ENCODE measurements at places on chromosomes 1 and 21.

DNA sequence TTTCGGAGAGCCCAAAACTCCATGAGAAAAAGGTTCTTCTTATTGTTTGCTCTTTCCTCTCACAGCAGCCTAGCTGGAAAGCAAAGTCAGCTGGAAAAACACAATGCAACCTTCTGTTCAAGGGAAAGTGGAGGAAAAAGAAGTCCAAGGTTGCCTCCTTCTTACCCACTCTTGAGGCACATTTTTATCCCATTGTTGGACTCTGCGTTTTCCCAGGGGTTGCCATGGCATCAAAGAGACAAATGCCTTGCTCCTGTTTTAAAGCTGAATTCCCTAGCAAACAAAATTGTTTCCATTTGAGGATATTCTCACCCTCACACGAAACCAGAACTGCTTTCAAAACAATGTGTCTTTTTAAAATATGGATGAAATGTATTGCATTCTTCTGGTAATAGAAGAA lies 45.1 kb upstream of the PALMD start:
- DNase-seq, result no peak

- no peak for DNase-seq
These were observed 1.2 kb downstream of the GPR88 start for GRCh38 chr1:100538913-100539835.

- no peak for DNase-seq
These were observed 11.0 kb upstream of the RIMS3 start for GRCh38 chr1:40676501-40676900.

DNA sequence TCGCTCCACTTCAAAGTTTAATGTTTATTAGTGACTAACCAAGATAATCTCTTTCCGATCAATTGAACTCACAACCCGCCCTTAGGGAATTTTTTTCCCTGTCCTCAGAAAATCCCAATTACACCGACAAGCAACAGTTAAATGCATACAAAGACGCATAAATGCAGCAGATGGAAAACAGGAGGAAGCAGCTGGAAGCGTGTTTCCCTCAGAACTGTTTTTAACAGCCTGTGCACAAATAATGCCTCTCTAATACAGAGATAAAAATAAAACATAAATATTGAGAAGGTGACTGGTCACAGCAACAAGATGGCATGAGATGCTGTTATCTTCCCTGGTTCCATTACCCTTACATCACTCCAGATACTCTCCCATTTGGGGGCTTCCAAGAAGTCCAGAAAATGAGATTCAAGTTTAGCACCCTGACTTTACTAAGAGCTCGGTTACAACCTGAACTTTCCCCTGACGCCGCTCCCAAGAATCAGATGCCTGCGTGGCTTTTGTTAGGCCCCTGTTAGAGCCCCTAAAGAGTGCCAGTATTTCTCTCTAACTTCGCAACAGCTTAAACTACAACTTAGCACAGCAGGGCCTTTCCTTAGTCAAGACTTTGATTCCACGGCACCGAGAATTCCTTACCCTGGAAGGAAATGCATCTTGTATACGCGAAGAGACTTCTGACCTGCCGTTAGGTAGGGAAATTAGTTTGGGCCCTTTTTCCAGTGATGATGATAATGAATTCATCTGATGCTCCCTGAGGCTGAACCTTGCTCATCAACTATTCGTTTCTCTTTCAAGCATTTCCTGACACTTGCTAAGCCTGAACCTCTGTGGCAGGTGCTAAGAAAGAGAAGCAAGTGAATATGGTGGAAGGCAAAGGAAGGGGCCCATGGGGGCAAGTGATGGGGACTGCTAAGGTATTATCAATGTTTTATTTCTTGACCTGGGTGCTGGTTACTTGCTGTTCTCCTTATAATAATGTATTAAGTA lies 137.7 kb upstream of the SMYD2 start:
- no peak for DNase-seq

DNA sequence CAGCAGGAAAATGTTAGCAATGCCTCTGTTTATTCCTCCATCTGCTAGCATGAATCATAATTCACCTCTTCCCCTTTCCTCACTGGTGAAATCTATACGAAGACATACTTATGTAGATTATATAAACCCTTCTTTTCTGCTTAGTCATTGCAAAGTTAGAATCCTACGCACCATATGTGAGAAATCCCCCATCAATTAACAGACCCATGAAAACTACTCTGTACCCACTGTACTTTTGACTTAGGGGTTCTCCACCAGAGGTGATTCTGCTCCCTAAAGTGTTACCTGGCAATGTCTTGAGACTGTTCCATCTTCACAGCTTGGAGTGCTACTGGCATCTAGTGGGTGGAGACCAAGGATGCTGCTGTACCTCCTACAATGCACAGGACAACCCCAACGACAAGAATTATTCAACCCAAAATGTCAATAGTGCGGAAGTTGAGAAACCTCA lies 49.6 kb upstream of the KCTD3 start:
- DNase-seq, result peak; percentile 76

DNA sequence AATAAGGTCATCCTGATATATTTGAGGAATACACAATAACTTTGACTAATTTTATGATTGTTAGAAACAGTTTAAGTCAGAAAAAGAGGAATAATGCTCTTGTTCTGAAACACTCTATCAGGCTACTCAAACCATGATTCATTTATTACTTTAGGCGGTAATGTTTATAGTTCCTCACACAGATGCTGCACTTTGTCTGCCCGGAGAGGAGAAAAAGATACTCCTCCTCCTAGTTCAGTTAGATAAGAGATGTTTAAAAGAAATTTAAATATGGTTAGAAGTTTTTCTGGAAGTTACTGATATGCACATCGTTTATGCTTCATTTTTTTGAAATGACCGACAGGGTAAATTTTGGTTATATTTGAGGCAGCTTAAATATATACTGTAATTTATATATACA lies 103.0 kb downstream of the ZMYM4 start:
- DNase-seq, result peak; percentile 19

DNA sequence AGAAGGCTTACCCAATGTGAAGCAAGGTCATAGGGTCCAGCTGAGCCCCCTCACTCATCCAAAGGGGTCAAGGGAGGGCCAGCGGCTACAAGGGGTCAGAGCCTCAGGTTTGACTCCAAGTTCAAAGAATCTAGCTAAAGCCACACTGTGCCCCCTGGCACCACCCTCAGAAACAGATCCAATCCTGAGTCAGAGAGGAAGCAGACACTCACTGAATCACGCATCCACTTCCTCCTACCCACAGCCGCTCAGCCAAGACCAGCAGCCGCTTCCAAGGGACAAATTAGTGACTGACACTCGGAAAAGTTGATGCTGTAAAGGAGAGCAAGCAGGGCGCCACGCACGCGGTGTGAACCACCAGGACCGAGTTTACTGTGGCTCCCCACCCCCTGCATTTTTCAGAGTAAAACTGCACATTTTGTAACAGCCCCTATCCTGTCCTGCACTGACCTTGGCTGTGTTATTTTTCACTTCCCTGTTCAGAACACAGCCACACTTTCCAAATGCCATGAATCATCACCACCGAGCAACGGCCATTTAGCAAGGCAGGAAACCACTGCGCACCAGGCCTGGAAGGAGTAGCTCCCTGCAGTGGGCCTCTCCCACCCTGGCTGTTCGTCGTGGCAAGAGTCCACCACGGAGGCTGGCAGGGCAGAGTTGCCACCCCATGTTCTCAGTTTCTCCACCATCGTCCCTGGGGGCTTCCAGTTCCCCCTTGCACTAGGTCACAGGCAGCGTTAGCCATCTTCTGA lies 147.8 kb downstream of the TOMM20 start:
- peak; percentile 100 for DNase-seq

DNA sequence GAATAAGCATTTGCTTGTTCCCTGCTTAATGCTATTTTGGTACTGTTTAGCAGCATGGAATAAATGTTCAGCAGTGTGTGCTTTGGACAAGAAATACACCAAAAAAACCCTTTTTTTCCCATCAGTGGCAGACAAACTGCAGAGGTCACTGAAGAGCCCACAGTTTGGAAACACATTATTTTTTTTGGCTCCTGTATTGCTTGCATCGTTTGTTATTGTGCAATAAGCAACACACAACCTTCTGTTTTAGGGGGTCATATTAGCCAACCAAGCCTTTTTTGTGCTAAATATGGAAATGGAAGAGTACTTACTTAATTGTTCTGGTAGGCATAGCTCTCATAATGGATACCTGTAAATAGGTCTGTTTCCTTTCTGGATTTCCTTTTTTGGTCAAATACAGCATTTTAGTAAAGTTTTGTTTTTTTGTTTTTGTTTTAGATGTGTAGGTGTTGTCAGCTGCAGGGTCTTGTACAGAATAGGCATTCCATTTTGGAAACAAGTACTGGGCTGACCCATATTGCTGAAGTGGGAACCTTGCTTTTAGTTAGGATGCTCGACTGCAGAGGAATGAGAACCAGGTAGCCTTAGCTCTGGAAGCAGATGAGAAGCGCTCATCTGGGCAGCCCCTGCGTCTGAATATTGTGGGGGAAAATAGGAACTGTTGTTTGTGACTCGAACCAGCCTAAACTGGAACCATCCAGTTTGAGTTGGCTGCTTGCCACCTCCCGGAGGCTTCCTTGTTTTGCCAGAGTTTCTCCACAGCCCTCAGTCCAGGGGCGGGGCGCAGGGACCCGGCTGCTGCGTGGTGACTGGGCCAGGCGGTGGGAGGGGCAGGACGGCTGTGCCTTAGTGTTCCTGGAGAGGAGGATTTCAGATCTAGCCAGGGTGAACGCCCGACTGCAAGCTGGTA lies 38.4 kb downstream of the SPEN start:
- peak; percentile 94 for DNase-seq

DNA sequence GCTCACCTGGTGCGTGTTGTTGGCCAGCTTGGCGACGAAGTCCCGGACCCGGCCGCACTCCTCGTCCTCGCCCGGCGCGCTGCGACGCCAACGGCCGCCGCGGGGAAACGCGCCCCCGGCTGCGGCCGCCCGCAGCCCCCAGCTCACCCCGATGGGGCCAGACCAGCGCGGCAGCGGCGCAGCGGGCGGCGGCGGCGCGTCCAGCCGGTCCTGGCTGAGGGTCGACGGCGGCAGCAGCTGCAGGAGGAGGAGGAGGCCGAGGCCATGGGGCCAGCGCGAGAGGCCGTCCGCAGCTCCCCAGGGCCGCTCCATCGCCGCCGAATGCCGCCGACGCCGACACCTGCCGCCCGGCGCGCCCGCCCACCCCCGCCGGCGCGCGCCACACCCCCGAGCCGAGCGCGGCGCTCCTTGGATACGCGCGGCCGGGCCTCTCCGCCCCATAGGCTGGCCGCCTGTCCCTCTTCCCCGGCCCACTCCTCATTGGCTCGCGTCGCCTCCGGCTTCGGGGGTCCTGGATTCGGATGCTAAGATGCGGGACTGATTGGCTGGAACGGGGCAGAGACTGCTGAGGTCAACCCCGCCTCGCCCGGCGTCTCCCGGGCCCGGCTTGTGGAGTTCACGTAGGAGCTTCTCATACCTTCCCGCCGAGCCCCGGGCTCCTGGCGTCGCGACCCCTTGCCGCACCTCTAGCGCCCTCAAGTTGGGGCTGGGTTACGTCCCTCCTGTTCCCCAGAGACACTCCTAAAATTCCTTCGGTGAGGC lies at the start of gene SORT1:
Gene SORT1, minus strand, starts transcription at position 338 of the 762 bp plus-strand sequence. Its CDS starts 26 bp downstream, at position 312.
- no peak for DNase-seq

DNA sequence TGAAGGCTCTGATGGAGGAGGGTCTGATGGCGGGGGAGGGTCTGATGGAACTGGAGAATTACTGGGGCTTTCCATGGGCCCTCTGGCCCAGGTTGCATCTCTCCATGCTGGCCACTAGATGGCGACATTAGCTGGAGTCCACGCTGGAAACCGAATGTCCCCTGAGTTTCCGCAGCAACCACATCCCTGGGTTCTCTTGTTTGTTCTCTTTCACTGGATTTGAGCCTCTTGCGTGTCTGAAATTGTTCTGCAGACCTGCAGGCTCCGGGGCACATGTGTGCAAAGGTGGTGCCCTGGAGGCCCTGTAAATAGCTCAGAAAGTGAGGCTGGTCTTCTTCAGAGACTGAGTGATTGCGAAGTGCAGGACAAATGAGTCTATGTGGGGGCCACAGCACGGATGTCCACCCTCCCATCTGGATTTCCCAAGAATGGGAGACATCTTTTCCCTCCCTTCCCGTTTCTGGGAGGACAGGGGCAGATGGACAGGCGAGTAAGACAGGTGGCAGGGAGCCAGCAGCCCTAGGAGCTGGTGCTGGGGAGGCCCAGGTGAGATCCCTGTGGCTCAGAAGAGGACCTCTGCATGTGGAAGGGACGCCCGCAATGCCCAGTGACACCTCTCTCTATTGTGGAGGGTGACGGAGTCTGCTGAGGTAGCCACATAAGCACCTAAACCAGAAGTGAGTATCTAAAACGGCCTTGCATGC lies 73.2 kb upstream of the ABCG1 start:
- peak; percentile 39 for DNase-seq

GRCh38 chr1:198320759-198321158 lies 164.0 kb downstream of the NEK7 start:
- peak; percentile 83 for DNase-seq

DNA sequence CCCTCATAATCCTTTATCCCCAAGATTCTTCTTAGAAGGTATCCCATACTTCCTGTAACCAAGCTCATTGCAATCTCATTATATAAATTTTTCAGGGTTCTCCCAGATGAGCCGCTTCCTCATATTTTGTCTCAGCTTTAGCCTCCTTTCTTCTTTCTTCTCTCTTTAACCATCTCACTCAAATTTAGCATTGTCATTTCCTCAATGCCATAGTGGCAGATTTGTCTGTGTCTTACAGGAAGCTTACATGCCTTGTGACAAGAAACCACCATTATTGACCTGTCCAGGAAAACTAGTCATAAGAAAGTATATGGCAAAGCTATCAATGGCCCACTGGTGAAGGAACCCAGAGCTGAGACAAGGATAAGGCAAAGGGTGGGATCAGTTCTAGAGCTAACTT lies 6.0 kb upstream of the FCRL2 start:
- peak; percentile 37 for DNase-seq

GRCh38 chr21:26060335-26061115 lies 110.0 kb downstream of the APP start:
- DNase-seq, result no peak

- DNase-seq, result no peak
These were observed 7.1 kb upstream of the ANP32E start for GRCh38 chr1:150243003-150243402.
